Thymus (tissue), 14 donors: ENCODE measurements at places on chromosomes 2 and 18.
A peak's percentile ranks its signal among the peaks of the same experiment; 100 is the strongest.

GRCh38 chr2:180871649-180872048, 108.8 kb upstream of the UBE2E3 start:
- H3K36me3 ChIP-seq = no peaks in the 10 kb centered on the region
- no peaks in the 10 kb centered on the region for H3K27me3 ChIP-seq
- no peak overlapping the region for H3K4me3 ChIP-seq
- DNase-seq = no peak
- no peak overlapping the region for H3K27ac ChIP-seq
- no peaks in the 10 kb centered on the region for H3K4me1 ChIP-seq

- H3K4me1 ChIP-seq = peaks cover 6% of the 10 kb centered on the region
- no peak overlapping the region for H3K4me3 ChIP-seq
- H3K27me3 ChIP-seq = no peaks in the 10 kb centered on the region
- H3K36me3 ChIP-seq = no peaks in the 10 kb centered on the region
These were observed 61.9 kb upstream of the IL1R1 start for GRCh38 chr2:102080451-102081242.

GRCh38 chr2:209922116-209922515, 80.3 kb upstream of the RPE start:
- no peak overlapping the region for H3K4me3 ChIP-seq
- H3K36me3 ChIP-seq = no peaks in the 10 kb centered on the region
- H3K27ac ChIP-seq = no peak overlapping the region
- H3K27me3 ChIP-seq = no peaks in the 10 kb centered on the region
- no peaks in the 10 kb centered on the region for H3K4me1 ChIP-seq

- H3K27me3 ChIP-seq = no peaks in the 10 kb centered on the region
- H3K36me3 ChIP-seq = no peaks in the 10 kb centered on the region
- no peaks in the 10 kb centered on the region for H3K4me1 ChIP-seq
- no peak for DNase-seq
- no peak overlapping the region for H3K27ac ChIP-seq
These were observed 633.8 kb downstream of the NRXN1 start for GRCh38 chr2:50397992-50398765.

- H3K4me3 ChIP-seq = no peak overlapping the region
- H3K27ac ChIP-seq = no peak overlapping the region
- H3K4me1 ChIP-seq = no peaks in the 10 kb centered on the region
- H3K27me3 ChIP-seq = no peaks in the 10 kb centered on the region
- DNase-seq = no peak
These were observed 329.1 kb downstream of the SATB2 start for GRCh38 chr2:199128476-199129229.

DNA sequence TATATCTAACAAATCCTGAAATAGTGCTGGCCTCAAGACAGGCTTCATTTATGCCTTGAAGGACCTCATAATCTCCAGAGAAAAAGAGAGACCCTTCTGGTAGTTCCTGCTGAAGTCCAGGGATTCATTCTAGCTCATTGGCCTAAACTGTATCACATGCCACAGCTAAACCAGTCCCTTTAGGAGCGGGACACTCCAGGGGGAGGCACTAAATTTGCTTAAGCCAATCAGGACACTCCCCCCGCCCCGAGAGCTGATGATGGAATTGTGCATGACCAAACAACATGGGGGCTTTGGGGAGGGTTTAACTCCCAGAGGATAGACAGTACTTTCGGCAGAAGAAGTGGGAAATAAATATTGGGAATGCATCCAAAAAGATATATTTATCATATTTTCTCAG, 36.4 kb upstream of the CXCR4 start:
- H3K4me3 ChIP-seq = no peak overlapping the region
- peaks cover 3% of the 10 kb centered on the region for H3K4me1 ChIP-seq
- DNase-seq = no peak
- H3K36me3 ChIP-seq = no peaks in the 10 kb centered on the region

- no peaks in the 10 kb centered on the region for H3K27me3 ChIP-seq
- H3K4me1 ChIP-seq = no peaks in the 10 kb centered on the region
- no peaks in the 10 kb centered on the region for H3K36me3 ChIP-seq
- DNase-seq = no peak
- H3K27ac ChIP-seq = no peak overlapping the region
These were observed 356.1 kb upstream of the ZC3H15 start for GRCh38 chr2:186129767-186130581.

DNA sequence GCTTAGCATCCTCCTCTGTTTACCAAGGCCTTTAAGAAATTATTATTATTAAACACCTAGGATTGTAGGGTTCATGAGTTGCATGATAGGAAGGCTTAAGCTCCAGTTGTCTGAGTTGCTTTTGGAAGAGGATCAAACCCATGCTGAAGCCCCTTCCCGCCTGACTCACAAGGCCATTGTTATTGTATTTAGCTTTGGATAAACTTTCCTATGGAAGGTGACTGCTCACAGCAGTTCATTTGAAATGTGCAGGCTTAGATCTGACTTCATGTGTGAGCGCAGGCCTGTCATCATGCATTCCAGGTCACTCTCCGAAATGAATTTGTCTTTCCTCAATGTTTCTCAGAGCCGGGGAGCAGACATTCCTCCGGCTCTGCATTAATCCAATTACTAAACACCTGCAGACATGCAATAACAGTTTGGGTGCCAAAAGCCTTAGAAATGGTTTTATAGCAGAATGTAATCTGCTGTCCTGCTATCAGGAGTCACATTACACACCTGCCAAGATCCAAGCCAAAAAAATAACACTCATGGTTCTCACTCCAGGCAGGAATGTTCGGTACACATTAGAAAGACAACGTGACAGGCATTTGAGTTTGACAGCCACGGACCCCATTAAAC, 119.9 kb downstream of the OSR1 start:
- H3K27ac ChIP-seq = no peak overlapping the region
- no peaks in the 10 kb centered on the region for H3K27me3 ChIP-seq
- H3K4me1 ChIP-seq = no peaks in the 10 kb centered on the region
- no peak for DNase-seq

DNA sequence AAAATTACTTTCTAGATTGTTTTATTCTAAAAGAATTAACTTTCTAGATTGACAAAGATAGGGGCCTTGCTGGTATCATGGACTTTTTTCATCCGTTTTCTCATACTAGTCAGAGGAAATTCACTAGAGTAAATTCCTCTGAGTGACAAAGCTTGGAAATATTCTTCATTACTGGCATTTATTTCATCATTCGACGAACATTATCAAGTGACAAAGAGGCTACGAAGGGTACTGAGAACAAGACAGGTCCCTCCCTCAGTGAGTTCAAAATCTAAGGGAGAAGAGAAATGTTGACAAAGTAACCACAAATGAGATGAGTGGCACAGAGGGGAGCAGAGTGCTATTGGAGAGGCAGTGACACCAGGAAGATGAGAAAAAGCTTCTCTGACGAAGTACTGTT, 4.3 kb downstream of the EPG5 start:
- no peaks in the 10 kb centered on the region for H3K27me3 ChIP-seq
- no peaks in the 10 kb centered on the region for H3K36me3 ChIP-seq
- H3K4me3 ChIP-seq = no peak overlapping the region
- no peak for DNase-seq
- peak overlapping the region; percentile 86 for H3K27ac ChIP-seq
- H3K4me1 ChIP-seq = peaks cover 3% of the 10 kb centered on the region

- no peak overlapping the region for H3K27ac ChIP-seq
- H3K36me3 ChIP-seq = no peaks in the 10 kb centered on the region
- DNase-seq = no peak
- no peak overlapping the region for H3K4me3 ChIP-seq
- H3K27me3 ChIP-seq = no peaks in the 10 kb centered on the region
These were observed 237.9 kb downstream of the FHOD3 start for GRCh38 chr18:36535202-36535935.

DNA sequence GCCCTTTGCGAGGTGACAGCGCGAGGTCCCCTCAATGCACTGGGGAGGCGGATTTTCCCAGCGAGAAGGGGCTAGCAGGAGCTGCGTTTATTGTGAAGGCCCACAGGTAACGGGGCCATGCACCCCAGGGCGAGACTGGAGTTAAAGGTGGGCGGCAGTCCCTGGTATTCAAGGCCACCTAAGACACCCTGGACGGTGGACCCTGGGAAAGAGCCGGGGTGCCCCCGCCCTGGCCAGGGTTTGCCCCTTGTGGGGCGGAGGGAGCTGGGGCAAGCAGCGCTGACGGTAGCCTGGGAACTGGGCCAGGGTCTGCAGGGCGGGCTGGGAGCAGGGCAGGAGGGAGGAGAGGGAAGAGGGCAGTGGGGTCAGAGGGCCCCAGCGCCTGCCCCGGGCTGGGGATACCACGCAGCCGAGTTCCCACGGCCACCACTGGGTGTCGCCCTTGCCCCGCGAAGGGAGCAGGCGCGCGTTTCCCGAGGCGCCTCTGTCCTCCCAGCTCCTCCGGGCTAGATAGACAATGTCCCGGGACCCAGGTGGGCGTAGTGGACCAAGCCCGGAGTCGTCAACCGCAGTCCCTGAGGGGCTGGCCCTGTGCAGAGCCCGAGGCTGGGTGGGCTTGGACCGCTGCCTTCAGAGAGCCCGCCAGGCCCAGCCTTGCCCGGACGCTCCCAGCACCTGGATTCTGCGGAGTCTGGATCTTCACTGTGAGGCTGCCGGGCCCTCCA, 80.2 kb downstream of the SMAD4 start:
- H3K4me1 ChIP-seq = no peaks in the 10 kb centered on the region
- no peak overlapping the region for H3K4me3 ChIP-seq
- no peak overlapping the region for H3K27ac ChIP-seq
- DNase-seq = peak; percentile 13

DNA sequence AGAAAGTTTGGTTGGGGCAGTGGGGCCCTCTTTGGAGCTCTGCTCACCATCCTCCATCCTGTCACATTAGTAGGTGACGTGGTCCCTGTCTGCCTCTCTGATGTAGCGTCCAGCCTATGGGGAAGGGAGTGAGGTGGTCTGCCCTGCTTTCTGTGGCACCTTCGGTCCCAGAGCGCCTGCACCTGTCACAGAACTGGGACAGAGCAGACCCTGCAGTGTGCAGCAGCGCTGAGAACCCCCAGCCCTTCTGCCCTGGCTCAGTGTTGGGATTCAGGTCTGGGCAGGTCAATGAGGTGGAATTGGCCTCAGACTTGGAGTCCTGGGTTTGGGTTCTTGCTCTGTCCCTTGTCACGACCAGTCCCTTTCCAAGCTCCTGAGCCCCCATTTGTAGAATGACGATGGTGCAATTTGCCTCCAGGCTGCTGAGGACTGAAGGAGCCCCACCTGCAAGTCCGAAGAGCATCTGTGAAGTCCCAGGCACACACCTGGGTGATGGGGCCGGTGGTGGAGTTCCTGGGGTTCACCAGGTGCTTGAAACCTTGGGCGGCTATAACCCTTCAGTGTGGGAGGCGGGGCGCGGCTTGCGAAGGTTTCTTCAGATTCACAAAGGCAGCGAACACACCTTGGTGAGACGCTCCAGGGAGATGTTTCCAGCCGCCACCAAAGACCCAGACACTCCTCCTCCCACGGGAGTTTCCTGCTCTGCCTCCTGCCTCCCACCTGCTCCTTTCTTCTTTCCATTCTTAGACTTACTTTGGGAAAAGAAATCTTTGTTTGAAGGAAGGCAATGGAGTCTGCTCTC, 265.4 kb upstream of the HDAC4 start:
- no peaks in the 10 kb centered on the region for H3K36me3 ChIP-seq
- DNase-seq = no peak
- no peak overlapping the region for H3K27ac ChIP-seq

- peaks cover 62% of the 10 kb centered on the region for H3K4me1 ChIP-seq
- H3K36me3 ChIP-seq = no peaks in the 10 kb centered on the region
- no peak for DNase-seq
- no peak overlapping the region for H3K4me3 ChIP-seq
These were observed 75.3 kb upstream of the MGAT4A start for GRCh38 chr2:98806236-98806697.

DNA sequence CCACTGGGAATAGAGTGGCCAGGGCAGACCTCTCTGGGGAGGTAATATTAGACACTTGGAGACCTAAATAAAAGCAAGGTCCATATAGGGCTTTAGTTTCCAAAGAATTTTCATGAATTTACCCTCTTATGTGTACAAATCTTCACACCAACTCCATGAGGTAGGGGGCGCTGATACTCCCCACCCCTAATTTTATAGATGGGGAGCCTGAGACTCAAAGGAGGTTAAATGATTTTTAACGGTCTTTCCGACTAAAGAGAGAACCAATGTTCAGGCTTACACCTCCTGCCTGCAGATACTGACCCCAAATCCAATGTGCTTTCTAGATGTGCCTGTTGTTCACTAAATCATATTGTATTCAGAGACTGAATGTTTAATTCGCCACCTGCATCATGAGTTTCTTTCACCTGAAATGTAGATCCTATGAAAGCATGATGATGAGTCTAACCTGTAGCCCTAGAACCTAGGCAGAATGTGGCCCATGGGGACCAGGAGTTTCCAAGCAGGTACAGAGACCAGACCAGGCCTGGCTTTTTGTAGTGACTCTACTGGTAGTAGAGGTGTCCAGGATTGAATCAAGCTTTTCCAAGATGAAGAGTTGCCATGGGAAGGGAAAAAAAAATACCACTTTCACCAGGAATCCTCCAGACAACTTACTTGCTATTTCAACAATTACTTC, 16.8 kb upstream of the PAX3 start:
- DNase-seq = no peak
- H3K4me1 ChIP-seq = no peaks in the 10 kb centered on the region
- peaks cover 69% of the 10 kb centered on the region for H3K27me3 ChIP-seq
- no peak overlapping the region for H3K4me3 ChIP-seq

GRCh38 chr2:173792166-173792565, 173.0 kb downstream of the SP3 start:
- no peaks in the 10 kb centered on the region for H3K36me3 ChIP-seq
- DNase-seq = no peak
- no peak overlapping the region for H3K27ac ChIP-seq
- peaks cover 19% of the 10 kb centered on the region for H3K27me3 ChIP-seq

DNA sequence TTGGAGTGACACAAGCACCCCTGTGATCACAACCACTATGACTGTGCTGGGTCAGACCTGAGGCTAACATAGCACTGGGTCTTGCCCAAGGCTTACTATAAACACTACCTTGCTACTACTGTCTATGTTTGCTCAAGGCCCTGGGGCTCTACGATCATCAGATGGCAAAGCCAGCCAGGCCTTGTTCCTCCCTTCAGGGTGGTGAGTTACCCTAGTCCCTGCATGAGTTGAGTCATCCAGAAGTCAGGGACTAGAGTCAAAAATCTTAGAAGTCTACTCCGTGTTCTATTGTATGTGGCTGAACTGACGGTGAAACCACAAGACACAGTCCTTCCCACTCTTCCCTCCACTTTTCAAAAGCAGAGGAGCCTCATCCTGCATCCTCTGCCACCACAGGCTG, 551.2 kb upstream of the FSIP2 start:
- no peaks in the 10 kb centered on the region for H3K4me1 ChIP-seq
- no peak overlapping the region for H3K27ac ChIP-seq
- no peaks in the 10 kb centered on the region for H3K27me3 ChIP-seq

GRCh38 chr2:9169349-9170107, 37.1 kb upstream of the ASAP2 start:
- H3K27me3 ChIP-seq = no peaks in the 10 kb centered on the region
- no peak overlapping the region for H3K4me3 ChIP-seq
- H3K27ac ChIP-seq = no peak overlapping the region
- H3K4me1 ChIP-seq = no peaks in the 10 kb centered on the region
- DNase-seq = no peak

- no peak for DNase-seq
- no peak overlapping the region for H3K27ac ChIP-seq
- H3K4me1 ChIP-seq = no peaks in the 10 kb centered on the region
- no peak overlapping the region for H3K4me3 ChIP-seq
These were observed 663.9 kb upstream of the CHAC2 start for GRCh38 chr2:53103679-53104078.
